ENCODE measurements at places on chromosomes 12 and 14.

DNA sequence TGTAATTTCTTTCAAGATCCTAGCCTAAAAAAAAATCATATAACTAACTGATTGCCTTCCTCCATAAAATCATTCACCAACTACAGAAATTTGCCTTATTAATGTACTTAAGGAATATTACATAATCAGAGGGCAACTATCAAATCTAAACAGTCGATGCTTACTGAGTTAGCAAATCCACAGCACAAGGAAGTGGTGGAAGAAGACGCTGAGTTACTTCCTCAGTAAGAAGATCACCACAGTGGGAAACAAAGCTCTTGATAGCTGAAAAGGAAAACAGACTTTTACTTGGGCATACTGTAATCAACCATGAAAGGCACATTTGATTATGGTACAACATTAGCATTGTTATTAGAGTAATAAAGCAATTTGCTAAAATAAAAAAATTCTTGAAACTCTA, 48.7 kb downstream of the HEATR5A start:
- no peak for DNase-seq

DNA sequence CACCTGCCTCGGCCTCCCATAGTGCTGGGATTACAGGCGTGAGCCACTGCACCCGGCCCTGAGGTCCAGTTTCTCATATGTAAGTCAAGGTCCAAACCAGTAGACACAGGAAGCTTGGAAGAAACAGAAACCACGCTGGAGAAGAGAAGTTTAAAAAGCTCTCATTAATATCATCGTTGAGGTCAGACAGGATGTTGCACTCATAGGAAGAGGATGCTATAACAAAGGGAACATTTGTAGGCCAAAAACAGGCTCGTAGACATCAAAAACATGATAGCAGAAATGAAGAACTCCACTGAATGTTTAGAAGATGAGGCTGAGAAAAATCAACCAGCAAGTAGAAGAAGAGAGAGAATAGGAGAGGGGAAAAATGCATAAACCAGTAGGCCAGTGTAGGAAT, 46.8 kb downstream of the ACACB start:
- no peak for DNase-seq

DNA sequence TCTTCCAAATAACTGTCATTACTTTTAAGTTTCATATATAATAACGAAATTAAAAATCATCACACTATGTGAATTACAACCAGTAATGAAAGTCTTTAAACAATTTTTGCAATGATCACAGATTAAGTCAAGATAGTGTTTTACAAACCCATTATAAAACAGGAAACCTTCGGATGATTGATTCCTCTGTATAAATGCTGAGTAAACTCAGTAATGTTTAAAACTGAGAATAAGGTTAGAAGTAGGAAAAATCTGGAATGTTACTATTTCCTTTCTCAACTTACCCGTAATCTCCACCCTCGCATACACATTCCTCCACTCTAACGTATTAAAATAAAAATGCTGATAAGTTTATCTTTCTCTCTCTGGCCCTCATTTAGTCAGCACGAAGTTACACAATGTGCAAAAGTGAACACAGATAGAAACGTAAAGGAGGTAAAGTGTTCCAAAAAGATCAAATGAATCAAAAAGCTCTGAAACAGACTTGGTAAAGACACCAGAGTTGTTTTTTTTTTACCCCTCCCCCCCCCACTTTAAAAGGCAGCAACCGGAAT, 1.6 kb downstream of the ZFC3H1 start:
- no peak for DNase-seq

DNA sequence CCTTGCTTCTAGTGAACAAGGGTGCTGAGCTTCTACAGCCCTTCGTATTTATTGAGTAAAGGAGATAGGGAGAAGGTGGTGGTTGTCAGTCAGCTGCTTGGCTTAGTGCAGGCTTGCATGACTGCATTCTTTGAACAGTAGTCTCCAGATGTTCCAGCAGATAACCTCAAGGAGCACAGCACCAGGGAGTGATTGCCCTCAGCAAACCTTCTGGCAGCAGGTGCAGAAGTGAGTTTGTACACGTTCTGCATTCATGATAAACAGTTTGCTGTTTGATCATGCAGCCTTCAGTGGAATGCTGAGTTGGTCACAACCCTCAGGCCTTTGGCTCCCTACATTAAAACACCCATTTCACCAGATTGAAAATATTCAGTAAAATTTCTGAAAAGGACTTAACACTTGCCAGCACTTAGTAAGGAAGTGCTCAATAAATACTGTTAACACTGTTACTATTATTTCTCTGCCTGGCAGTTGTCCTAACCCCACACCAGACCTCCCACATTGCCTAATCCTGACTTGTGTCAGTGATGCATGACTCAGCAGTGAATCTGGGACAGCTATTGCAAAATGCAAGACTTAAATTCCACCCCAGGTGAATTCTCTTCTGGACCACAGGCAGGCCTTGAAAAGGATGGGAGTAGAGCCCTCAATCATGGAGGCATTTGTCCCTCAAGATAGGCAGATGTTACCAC, 18.9 kb upstream of the CARMIL3 start:
- DNase-seq, result no peak

DNA sequence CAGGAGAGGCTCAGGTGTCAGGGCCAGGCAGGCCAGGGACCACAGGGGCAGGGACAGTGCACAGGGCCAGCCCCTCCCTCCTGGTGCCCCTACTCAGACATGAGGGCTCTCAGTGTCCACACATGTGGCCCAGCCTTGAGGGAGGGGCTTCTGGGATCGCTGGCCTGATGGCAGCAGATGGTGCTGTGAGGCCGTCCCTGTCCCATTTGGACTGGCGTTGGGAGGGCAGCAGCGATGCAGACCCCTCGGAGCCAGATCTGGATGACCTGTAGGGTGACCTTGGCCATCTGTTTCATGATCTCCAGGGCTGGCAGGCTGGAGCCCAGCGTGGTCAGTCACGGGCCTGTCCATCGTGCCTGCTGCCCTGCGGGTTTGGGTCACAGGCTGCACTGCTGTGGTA, 377.6 kb downstream of the TMEM121 start:
- no peak for DNase-seq

GRCh38 chr12:94266796-94267536, 118.6 kb downstream of the PLXNC1 start:
- no peak for DNase-seq

DNA sequence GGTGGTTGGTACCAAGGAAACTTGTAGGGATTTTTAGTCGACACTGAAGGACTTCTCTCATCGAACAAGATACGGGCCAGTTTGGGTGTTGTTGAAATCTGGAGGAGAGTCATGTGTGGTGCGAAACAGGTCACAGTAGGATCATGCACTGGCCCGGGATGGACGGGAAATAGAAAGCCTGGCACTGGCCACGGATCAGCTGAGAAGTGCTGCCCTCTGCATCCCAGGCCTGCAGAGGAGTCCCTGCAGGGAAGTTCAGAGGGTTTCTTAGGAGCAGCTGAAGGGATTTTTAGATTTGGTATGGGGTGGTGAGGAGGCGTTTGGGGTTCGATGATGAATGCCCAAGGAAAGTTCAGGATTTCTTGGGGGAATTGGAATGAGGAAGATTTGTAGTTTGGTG, 63.1 kb downstream of the TSPAN9 start:
- no peak for DNase-seq

DNA sequence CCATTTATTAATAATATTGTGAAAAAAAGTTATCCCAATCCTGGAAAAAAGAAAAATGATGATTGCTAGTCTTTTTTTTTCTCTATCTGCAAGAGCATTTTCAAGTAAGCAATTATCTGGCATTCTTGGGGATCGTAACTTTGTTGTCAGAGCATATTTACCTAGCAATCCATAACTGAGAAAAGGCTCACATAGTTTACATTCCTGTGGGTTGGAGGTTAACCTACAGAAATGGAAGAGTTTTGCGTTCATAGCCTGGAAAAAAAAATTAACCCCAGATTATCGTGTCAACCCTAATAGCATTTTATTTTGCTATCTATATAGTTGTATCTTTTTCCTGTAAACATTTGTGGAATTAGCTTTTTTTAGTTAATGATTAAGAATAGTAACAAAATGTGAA, 292.3 kb downstream of the DAD1 start:
- no peak for DNase-seq

- DNase-seq, result no peak
These were observed 105.1 kb downstream of the SINHCAF start for GRCh38 chr12:31220633-31221550.

DNA sequence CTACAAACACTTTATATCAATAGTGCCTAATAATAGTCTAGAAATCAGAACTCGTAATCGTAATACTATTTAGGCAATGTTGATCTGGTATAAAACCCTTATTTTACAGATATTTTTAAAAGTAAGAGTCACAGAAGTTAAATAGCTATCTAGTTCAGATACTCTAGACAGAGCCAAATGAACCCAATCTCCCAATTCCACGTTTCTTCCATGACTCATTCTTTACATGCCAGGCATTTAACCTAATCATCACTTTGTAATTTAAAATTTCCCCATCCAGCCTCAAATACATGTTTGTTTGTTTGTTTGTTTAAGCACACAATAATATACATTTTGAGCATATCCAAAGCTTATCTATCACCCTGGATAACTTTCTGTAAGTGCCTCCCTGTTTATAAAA, 36.4 kb upstream of the GARIN6 start:
- DNase-seq, result no peak

GRCh38 chr12:109244073-109244472, 65.0 kb downstream of the FOXN4 start:
- no peak for DNase-seq

- no peak for DNase-seq
These were observed 179.0 kb upstream of the IGF1 start for GRCh38 chr12:102659200-102659911.

GRCh38 chr12:121236776-121237175, 26.8 kb downstream of the P2RX4 start:
- DNase-seq, result no peak

- DNase-seq, result no peak
These were observed 826 bp downstream of the PRKCH start for GRCh38 chr14:61322011-61322798.

DNA sequence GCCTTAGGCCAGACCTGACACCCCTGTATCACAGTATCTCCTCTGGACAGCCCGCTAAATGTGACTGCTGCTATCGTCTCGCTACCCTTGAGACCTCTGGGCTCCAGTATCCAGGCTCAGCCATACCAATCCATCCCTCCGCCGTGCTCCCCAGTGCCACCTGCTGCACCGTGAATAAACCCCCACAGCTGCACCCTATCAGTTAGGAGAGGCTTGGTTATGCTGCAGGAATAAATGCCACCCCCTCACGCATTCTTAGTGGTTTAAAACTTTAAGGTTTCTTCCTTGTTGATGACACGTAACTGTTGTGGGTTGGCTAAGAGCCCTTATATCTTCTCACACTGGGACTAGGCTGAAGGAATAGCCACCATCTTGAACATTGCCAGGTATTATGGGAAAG, 12.1 kb downstream of the CCDC63 start:
- no peak for DNase-seq

DNA sequence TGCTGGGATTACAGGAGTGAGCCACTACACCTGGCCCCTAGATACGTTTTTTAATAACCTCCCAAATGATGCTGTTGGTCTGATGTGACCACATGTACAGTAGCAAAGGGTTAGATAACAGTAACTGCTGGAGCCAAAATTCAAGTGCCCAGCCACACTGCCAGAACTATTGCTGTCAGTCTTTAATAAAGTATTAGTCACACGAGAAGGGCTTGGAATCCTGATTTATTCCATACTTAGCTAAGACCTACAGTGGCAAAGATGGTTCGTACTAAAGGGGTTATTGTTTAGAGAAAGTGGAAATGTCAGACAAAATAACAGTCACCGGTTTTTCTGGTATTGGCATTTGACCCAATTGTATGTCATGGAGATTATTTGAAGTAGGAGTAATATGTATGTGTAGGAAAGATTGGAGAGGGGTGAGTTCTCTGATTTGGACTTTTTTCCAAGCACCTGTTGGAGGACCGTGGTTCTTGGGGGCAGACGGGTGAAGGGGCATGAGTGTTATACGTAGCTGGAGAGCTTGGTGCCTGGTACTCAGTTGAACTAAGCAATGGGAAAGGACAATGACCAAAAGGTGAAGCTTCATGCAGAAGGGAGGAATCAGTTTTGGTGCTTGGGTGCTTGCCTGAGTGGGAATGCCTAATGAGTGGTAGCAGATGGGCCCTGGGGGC, 9.7 kb downstream of the TUBA1C start:
- DNase-seq, result no peak

GRCh38 chr12:95986635-95987570, 9.2 kb downstream of the HAL start:
- no peak for DNase-seq

DNA sequence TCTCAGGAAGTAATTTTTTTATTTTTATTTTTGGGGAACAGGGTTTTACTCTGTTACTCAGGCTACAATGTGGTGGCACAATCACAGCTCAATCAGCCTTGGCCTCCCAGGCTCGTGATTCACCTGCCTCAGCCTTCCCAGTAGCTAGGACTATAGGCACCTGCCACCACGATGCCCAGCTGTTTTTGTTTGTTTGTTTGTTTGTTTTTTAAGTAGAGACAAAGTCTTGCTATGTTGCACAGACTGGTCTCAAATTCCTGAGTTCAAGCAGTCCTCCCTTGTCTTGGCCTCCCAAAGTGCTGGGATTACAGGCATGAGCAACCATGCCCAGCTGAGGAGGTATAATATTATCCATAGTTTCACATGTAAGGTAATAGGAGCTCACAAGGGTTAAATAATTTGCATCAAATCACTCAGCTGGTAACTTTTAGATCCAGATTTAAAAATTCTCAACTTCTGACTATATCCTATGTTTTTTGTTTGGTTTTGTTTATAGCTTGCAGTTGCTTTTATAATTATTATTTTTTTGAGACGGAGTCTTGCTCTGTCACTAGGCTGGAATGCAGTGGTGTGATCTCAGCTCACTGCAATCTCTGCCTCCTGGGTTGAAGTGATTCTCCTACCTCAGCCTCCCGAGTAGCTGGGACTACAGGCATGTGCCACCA, 629.3 kb downstream of the DIO2 start:
- DNase-seq, result no peak

- no peak for DNase-seq
These were observed 120.5 kb downstream of the SLC25A47 start for GRCh38 chr14:100443603-100444002.

GRCh38 chr12:14873440-14874185, 12.0 kb downstream of the MGP start:
- no peak for DNase-seq

- DNase-seq, result no peak
These were observed 264.2 kb downstream of the GPHN start for GRCh38 chr14:66772146-66772545.

GRCh38 chr12:114913871-114914801, 230.2 kb upstream of the TBX3 start:
- no peak for DNase-seq

- DNase-seq, result no peak
These were observed 80.8 kb downstream of the GALNT9 start for GRCh38 chr12:132248453-132249167.

- DNase-seq, result no peak
These were observed 4.1 kb upstream of the WIF1 start for GRCh38 chr12:65125247-65125646.
